Activated naive CD4-positive, alpha-beta T cell treated with anti-CD3 and anti-CD28 coated beads, Interleukin-2, amount 50 U/mL, for 16 hours (primary cell): ENCODE measurements at places on chromosomes 12 and 14.
A peak's percentile ranks its signal among the peaks of the same experiment; 100 is the strongest.

DNA sequence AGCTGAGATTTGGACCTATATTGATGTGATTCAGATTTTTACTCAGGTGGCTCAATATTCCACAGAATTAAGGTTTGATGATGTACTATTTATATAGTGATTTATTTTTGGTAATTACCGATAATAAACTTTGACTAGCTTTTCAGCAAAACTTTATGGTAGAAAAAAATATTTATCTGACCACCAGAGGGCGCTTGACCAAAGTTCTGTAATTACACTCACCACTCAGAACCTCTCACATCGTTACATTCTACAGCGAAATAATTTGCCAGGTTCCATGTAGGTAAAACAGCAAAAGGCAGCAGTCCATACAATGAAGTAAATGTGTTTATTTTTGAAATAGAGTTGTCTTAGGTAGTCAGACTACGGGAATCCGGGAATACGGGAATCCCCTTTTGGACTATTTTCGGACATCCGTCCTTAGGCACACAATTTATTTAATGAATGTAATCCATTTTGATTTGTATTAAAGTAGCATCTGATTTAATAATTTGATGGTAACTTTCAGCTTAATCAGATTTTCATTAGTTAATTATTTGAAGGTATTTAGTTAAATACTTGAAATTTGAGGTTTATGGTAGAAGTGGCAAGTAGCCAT lies 143.0 kb upstream of the DDHD1 start:
- no peak for DNase-seq

DNA sequence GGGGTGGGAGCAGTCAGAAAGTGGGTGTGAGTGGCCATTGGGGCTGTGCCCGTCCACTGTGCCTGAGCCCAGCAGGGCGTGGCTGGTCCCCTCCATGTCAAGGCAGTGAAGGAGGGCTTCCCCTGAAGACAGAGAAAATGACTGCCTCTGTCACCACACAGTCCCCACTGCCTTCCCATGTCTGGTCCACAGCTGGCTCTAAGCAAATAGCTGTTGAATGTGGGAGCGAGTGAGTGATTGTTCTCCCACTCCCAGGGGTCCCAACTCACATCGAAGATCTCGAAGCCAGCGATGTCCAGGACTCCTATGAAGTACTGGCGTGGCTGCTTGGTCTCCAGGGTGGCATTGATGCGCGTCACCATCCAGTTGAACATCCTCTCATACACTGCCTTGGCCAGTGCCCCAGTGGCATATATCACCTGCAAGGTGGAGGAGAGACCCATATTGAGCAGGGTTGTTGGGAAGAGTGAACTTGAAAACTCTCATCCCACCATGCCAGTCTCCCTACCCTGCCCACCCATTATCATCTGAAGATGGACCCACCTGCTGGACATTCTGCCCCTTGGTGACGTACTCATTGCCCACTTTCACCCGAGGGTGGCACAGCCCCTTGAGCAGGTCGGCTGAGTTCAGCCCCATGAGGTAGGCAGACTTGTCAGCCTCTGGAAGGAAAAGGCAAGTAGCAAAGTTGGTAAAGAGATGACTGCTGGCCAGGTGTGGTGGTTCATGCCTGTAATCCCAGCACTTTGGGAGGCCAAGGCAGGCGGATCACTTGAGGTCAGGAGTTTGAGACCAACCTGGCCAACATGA lies 6.6 kb downstream of the MYH7 start:
- DNase-seq: no peak

DNA sequence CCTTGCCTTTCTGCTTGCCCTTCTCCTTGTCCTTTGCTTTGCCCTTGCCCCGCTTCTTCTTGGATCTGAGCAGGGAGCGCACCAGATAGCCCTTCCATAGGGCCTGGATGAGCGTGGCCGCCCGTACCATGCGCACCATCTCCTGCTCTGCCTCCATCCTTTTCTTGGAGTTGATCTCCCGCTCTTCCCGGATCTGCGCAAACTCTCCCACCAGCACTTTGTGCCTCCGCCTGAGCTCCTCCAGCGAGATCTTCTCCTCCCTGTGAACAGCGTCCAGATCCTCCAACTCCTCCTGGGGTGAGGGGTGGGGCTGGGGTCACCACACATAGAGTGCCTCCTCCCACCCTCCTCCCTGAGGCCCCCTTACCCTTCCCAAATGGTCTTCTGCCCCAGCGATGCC lies 10.1 kb downstream of the RITA1 start:
- DNase-seq: no peak

GRCh38 chr12:68890701-68891113 lies 42.3 kb downstream of the CPM start:
- DNase-seq: no peak

GRCh38 chr12:32301216-32301615 lies 98.1 kb upstream of the FGD4 start:
- no peak for DNase-seq

DNA sequence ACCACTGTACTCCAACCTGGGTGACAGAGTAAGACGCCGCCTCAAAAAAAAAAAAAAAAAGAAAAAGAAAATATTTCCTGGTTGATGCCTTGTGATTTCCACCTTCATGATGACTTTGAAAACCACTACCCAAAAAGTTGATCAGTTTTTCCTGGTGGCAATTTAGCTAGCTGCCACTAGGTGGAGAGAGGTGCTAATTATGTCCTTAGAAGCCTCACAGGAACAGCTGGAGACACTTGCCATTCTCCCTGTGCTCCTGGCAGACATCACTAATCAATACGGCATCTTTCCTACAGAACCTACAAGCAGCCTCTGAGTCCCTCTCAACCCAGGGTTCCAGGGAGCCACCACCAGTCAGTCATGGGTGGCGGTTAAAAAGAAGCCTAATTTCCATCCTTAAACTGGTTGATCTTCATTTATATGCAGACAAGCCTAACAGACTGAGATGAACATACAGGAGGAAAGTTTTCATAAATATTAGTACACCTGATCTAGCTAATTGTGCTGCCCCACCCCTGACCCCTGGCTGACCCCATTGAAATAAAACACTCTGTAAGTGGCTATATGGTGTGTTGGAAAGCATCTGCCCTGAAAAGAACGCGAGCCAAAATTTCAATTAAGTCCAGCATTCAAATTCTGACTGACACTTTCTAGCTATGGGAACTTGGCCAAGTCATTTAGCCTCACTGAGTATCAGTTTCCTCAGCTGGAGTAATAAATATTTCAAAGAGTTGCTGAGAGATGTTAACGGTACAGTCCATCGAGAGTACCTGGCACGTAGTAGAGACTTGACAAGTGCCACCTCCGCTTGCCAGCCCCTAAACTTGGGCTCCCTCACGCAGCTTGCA lies 6.2 kb upstream of the OAS1 start:
- peak; percentile 29 for DNase-seq

GRCh38 chr14:36660736-36661505 lies 739 bp upstream of the PAX9 start:
- DNase-seq: no peak

DNA sequence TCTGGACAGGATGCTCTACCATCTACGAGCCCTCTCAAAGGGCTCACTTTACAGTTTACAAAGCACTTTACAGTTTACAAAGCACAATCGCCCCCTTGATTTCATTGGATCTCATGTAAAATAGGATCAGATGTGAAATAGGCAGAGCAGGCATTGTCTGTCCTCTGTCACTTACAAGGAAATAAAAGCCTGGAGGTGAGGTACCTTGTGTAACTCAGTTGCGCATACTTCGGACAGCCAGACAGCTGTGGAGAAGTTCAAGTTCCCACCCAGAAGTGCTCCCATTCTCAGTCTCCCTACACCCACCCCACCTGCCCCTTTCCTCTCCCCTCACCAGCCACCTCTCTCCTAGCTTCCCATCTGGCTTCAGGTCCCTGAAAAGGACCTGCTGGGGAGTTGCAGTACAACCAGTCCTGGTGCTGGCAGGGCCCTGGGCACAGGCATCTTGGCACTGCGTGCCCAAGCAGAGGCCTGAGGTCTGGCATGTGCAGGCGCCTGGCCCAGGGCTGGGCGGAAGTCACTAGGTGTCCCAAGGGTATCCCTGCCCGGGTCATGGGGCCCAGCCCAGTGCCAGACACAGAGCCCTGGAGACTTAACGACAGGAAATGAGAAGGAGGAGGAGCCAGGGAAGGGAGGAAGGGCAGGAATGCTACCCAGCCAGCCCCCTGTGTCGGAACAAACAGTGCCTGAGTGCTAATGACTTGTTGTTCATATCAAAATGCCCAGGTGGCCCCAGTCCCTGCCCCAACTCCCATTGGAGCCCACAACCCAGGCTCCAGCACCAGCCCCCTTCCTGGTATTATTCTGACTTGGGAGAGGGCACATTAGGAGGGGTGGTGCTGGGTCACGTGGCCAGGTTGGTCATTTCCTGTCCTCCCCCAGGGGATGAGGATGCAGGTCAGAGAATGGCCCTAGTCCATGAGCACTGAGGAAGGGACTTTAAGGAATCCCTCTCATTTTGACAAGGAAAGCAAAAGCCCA lies 5.4 kb downstream of the RAPGEF3 start:
- no peak for DNase-seq

- no peak for DNase-seq
Observed at GRCh38 chr12:114026805-114027204, 60.7 kb upstream of the RBM19 start.

DNA sequence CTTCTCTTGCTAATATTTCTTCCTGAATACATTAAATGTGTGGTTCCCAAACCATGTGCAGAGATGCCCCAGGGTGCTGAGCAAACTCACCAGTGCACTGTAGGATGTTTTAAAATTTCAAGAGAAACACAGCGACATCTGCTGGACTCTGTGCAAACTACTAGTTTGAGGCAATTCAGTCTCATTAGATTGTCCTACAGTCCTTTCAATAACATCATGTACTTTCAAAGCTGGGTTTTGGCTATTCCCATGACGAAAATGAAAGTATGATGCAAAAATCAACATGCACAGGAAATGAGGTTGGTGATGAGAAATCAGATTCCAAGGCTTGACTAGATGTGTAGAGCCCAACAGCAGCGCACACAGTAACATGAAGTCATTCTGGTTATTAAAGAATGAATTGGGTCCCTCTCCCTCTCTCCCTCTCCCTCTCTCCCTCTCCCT lies 66.3 kb downstream of the CLIP1 start:
- DNase-seq: peak; percentile 43

DNA sequence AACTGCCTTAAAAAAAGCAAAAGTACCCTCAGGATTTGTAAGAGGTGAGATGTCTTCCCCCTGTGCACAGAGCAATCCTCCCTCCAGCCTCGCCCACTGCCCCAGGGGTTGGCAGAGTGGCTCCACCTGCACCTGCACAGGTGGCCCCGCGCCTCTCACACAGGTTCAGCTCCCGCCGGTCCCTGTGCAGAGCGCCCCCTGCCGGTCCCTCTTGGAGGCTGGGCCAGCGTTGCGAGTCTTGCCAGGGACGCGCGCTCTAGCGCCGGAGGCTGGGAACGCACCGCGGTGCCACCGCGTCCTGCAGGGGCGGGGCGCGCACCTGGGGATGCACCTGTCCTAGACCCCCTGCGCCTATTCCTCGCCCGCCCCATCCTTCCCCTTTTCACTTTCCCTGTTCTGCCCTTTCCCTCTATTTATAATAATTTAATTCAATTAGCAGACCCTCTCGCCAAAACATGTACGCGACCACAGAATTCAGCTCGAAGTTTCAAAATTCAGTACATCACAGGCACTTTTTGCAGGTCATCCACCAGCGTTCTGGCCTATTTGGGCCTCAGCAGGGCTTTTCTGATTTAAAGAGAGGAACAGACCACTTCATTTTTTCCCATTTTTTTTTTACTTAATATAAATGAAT lies 618.6 kb downstream of the AACS start:
- DNase-seq: no peak

DNA sequence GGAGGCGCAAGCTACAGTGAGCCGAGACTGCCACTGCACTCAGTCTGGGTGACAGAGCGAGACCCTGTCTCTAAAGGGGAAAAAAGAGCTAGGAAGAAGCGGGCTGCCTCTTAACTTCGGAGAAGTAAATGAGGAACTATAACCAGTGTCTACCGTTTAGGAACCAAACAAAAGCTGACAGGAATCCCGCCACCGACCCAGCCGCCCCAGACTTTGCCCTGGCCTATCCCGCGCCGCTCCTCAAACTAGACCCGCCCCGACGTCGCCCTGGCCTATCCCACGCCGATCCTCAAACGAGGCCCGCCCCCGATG lies 568 bp upstream of the SIVA1 start:
- DNase-seq: no peak

DNA sequence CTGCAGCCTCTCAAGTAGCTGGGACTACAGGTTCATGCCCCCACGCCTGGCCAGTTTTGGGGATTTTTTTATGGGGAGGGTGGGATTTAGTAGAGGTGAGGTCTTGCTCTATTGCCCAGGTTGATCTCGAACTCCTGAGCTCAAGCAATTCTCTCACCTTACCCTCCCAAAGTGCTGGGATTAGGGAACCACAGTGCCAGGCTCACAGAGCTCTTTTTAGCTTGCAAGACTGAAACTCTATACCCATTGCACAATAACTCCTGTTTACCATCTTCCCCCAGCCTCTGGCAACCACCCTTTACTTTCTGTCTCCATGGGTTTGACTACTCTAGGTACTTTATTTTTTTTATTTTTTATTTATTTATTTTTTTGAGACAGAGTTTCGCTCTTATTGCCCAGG lies 25.7 kb upstream of the CDK17 start:
- no peak for DNase-seq

DNA sequence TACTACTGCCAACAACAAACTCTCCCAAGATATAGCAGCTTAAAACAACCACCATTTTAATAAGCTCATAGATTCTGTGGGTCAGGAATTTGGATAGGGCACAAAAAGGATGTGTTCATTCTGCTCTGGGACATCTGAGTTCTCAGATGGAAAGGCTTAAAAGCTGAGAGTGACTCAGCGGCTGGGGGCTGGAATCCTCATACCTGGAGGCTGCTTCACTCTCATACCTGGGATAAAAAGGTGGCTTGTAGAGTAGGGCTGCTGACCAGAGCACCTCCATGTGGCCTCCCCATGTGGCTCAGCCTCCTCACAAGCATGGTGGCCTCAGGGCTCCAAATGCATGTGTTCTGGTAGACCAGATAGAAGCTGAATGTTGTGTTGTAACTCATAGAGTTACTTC lies 20.2 kb upstream of the PELI2 start:
- no peak for DNase-seq

GRCh38 chr14:65302571-65303189 lies 109.8 kb upstream of the FUT8 start:
- DNase-seq: peak; percentile 25

DNA sequence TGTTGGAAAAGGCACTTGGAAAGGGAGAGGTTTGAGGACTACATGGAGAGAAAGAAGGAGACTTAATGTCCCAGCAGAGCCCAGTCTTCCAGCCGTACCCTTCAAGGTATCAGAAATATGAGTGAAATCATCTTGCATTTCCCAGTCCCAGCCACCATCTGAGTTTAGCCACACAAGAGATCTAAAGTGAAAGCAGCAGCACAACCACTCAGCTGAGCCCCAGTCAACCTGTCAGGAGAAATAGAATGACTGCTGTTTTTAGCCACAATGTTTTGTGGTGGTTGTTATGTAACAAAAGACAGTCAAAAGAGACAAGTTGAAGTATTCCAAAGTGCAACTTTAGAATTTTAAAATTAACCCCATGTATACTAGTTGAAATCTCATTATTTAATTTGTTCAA lies 28.0 kb downstream of the DERA start:
- no peak for DNase-seq
